Activated CD8-positive, alpha-beta memory T cell treated with anti-CD3 and anti-CD28 coated beads, Interleukin-2, amount 50 U/mL, for 48 hours (primary cell): ENCODE measurements at places on chromosomes 7 and 10.
A peak's percentile ranks its signal among the peaks of the same experiment; 100 is the strongest.

- DNase-seq, result peak; percentile 59
Measured at GRCh38 chr7:127792528-127793342, 140.7 kb downstream of the SND1 start.

GRCh38 chr10:68870061-68870460 lies 31.1 kb upstream of the DDX50 start:
- no peak for DNase-seq

DNA sequence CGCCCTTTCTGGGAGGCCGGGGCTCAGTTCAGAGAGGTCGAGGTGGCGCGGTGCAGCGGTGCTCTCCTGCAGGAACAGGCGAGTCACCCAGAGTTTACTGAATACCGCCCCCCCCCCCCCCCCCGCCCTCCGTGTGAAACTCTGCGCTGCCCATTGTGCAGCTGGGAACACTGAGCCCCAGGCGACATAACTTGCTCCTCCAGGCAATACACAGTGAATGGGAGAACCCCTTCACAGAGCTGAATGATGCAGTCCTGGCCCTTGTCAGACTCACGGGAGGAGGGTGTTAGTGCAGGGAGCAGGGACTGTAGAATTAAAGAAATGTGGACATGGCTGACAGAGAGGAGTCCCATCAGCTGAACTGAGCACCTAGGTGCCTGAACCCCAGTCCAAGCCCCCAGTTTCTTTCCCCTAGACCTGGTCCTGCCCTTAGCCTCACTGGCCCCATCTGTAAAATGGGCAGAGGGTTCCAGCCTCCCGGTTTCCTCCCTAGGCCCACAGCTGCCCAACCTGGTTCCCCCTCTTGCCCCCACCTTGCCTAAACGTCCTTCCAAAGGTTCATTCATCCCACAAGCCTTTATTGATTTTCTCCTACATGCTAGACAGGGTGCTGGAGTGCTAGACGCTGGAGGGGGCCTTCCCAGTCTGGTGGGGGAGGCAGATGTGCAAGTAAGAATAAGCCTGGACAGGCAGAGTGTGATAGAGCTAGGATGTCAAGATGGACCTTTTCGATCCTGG lies 869 bp upstream of the LOXL4 start:
- DNase-seq, result peak; percentile 42

DNA sequence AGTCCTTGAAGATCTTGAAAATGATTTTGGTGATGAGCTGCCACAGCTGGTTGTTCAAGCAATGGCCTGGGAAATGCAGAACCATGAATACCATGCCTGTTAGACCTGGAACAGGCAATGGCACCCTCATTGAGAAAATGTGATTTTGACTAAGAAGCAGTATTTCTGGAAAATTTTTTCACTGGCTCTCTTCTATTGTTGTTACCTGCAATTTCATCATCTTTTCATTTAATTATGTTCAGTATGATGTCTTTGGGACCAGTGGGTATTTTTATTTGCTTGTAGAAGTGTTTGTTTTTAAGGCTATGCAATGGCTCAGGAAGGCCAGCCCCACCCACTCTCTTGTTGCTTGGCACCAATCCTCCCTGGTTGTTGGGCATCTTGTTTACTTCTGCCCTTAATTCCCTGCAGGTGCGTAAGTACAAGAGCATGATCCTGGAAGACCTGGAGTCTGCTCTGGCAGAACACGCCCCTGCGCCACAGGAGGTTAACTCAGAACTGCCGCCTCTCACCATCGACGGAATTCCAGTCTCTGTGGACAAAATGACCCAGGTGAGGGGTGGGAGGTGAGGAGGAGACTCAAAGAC lies 78.6 kb downstream of the NRF1 start:
- DNase-seq, result no peak

DNA sequence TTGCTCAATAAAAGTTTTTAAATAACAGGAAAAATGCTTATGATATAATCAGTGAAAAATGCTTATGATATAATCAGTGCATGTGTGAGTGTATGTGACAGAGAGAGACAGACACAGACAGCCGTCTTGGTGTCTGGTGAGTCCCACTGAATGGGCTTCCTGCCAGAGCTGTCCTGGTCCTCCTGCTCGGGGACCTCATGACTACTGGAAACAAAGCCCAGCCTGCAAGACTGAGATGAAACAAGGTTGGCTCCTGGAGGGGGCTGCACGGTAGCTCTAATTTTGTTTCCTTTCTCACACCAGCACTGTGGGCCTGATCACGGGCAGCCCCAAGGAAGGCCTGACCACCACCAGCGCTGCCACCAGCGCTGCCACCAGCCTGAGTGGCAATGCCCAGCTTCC lies 57.3 kb downstream of the NRP1 start:
- no peak for DNase-seq
